ENCODE measurements at places on chromosomes 16 and 17.
A peak's percentile ranks its signal among the peaks of the same experiment; 100 is the strongest.

DNA sequence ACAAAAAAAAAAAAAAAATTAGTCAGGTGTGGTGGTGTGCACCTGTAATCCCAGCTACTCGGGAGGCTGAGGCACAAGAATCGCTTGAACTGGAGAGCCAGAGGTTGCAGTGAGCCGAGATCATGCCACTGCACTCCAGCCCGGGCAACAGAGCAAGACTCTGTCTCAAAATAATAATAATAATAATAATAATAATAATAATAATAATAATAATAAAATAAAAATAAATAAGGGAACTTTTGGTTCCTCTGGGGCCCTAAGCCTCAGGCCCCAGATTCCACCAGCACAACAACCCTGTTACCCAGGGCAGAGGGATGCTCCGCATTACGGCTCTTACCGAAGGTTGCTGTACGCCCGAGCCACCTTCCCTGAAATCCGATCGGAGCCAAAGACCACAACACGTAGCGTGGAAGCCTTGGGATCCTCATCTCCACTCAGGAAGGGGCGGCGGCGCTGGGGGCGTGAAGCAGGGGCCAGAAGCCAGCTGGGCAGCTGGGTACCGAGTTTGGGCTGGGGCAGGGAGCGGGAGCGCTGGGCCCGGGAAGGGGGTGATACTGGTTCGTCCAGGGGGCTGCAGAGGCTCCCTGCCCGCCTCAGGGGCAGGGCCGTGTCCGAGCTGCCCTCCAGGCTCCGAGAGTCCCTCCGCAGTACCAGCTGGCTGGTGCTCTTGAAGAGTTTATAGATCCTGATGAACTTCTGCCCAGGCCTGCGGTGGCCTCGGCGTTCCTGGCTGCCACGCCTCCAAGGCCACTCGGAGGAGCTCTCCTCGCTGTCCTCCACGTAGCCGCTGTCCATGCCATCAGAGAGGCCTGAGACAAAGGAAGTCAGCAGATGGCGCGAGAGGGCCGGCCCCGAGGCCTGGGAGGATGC, 20.6 kb upstream of the PIK3R6 start:
- no peak for DNase-seq

DNA sequence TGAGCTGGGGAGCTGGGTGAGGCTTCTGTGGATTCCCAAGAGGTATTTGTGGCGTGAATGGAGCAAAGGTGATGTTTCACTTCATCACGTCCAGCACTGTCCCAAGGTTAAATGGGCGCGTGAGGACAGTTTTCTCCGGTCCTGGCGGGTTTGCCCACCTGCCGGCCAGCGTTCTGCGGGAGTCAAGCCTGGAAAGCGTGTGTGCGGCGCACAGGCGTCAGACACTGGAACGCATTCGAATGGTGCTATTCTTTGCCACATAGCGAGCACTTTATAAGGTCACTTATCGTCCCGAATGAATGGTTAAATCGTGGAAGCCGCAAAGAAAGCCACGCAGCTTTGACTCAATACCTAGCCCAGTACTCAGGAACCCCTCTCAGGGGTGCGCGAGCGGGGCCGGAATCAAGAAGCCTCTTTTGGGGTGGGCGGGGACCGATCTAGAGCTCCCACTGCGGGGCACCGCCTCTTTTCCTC, 446 bp upstream of the PSMD11 start:
- no peak for DNase-seq

- no peak for DNase-seq
Measured at GRCh38 chr17:8875957-8876356, 8.5 kb upstream of the PIK3R6 start.

DNA sequence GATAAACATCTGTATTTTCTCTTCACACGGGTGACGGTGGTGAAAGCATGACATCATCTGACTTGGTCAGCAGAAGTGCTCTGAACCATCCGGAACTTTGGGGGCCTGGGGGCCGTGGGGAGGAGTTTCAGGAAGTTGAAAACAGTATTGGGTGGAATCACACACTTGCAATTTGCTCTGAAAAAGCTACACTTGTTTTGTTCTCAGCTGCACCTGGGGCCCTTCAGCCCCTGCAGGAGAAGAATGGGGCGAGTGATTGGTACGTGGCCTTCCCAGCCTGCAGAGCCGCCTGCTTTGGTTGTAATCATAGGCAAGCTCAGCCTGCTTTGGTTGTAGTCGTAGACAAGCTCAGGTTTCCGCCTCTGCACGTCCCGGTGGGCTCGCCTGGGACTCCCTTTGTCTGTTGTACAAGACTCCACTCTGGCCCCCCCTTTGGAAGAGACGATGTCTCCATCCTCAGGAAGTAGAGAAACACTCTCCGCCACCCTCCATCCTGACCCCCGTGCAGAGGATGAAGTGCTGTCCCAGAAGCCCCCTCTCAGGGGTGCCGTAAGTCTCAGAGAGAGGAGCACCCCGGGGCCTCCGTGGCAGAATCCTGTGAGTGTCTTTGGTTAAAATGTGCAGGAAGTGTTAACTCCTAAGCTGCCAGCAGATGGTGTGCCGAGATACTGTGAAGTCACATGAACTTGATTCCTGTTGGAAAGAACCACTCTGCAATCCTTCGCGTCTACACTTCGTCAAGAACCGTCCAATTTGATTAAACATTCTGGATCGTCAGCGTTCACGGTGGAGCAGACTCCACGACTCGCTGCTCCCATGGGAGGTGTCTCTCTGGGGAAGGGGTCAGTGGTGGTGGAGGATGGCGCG, 5.4 kb downstream of the BANP start:
- peak; percentile 58 for DNase-seq

DNA sequence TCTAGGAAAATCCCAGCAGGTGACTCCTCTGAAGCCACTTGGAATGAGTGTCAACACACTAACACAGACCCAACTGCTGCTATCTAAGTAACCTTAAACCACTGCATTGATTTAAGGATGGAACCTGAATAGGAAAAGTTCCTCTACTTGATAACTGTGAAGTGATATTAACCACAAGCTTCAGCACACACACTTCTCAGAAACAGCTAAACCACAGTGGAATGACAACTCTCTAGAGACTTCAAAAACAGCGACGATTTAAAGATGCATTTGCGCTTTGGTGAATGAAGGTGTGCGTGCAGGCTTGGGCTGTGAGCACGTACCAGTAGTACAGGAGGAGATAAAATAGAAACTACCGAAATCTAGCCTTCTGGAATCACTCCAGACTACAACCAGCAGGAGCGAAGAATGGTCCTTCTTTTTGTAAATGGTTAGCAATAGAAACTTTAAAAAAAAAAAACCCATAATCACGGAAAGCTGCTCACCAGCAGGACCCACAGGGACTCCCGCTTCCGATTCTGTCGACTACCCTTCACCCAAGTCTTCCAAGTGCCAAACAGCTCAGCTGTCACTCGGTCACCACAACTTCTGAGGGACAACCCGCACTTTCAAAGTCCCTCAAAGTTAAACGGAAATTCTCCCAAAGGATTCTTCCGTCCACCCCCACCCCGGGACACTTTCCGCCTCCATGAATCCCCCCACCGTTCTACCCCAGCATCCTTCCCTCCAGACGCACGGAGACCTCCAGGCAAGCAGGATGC, 137.7 kb upstream of the CORO6 start:
- peak; percentile 23 for DNase-seq

GRCh38 chr17:68248199-68248825, 469 bp downstream of the AMZ2 start:
- DNase-seq: no peak

- no peak for DNase-seq
Measured at GRCh38 chr17:4893721-4894560, 5.4 kb upstream of the C17orf107 start.

DNA sequence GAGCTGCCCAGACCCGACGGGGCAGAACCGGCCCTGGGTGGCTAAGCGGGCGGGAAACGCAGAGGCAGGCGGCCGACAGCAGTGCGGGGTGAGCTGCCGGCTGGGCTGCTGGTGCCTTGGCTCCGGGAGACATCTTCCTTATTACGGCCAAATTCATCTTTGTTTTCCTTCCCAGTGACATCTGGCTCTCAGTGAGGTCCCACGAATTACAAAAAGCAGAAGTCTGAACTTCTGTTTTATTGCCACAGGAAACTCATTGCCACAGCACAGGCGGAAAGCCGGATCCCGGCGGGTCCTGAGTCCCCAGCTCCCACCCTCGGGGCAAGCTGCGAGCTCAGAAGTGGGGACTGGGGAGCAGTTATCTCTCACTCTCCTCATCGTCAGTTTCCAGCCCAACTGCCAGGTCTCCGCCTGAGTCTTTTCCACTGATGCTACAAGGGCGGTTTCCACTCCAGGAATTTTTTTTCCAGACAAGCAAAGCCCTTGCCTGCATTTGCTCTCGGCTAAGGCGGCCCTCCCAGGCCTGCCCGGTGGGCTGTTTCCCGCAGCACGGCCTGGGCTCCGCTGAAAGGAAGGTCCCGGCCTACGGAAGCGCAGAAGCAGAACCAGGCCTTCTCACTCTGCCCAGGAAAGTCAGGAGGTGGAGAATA, 40.3 kb downstream of the CBFA2T3 start:
- no peak for DNase-seq

- no peak for DNase-seq
Measured at GRCh38 chr16:49622084-49622390, 233.9 kb downstream of the ZNF423 start.

GRCh38 chr17:7580604-7581575, 1.5 kb downstream of the CD68 start:
- DNase-seq: no peak

DNA sequence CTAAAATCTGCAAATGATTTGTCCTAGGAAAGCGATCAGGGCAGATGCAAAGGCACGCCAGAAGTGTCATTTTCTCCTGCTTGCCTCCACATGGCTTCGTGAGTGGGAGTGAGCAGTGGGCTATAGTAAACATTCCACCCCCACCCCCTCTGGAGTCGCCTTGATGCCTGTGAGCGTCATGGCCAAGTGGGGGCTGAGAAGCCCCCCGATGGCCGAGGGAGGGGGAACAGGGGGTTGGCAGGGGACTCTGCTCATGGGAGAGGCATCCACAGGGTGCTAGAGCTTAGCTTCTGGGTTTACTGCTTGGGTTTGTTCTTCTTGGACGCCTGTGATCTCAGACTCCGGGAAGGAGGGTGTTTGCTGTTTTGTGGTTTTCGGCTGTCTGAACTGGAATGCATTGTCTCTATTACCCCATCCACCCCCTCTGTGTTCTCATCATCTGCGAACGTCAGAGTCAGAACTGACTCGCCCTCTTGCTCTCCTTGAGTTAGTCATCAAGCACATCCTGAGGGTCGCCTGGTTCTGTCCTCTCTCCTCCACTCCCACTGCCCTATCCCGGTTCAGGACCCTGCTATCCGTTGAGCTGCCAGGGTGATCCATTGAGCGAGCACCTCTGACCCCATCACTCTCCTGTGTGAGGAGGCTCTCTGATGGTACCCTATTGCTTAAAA, 15.4 kb downstream of the TNS4 start:
- no peak for DNase-seq

GRCh38 chr17:46977348-46977747, 1.7 kb downstream of the RPRML start:
- DNase-seq: no peak

DNA sequence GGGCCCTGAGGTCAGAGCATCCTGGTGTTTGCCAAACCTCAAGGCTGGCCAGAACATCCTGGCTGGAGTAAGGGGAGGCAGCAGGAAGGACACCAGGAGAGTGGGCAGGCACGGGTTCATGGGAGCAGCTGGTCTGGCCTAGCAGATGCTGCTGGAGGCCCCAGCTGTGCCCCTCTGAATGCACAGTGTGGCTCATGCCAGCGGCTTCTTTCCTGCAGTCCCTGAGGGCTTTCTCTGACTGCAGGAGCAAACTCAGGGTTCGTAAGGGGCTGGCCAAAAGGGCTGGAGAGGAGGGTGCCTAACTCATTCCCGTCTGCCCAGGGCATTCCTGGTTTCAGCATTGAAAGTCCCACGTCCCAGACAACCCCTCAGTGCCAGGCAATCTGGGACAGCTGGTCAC, 78.7 kb downstream of the ZDHHC7 start:
- no peak for DNase-seq

GRCh38 chr16:81401035-81401950, 43.3 kb upstream of the CMIP start:
- DNase-seq: no peak

DNA sequence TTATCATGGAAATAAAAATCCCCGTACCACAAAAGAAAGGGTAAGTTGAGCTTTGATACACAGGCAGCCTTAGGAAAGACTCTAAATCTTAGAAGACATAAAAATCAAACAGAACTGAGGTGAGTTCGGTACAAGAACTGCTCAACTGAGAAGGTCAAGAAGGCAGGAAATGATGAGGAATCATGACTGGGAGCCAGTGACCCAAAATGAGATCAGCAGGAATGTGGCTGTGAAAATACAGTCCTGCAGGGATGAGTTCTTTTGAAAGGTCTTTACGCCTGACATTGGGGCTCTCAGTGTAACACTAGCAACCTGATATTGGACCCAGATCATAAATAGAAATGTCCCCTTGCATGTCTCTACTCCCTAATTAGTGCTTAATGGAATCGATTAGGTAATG, 56.3 kb upstream of the CDH11 start:
- no peak for DNase-seq

All from stimulated activated CD4-positive, alpha-beta T cell treated with anti-CD3 and anti-CD28 coated beads, Interleukin-4, amount 100 ng/mL, for 4 hours (primary cell).